IPS DF 6.9 (cell line): ENCODE measurements at places on chromosomes 5 and 9.

DNA sequence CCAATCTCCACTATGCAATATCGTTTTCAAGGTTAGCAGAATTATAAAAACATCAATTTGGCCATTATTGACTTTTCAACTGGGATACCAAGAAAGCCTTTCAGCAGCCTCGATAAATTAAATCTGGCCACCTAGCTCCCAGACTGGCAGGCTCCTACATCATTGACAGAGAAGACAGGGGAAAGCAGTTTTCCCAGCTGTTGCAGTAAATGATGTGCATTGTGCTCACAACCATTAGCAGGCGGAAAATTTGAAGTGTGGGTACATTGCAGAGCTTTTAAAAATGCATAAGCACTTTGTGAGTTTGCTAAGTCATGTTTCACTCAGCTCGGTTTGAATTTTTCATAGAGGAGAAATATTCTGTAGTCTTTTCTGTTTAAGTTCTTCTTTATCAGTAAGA lies 297.9 kb downstream of the KCTD16 start:
- H3K27me3 ChIP-seq: no peaks in the 10 kb centered on the region
- no peaks in the 10 kb centered on the region; the same call in 1 of the 2 replicates for H3K4me1 ChIP-seq
- no peak overlapping the region for H3K4me3 ChIP-seq
- no peaks in the 10 kb centered on the region for H3K36me3 ChIP-seq

DNA sequence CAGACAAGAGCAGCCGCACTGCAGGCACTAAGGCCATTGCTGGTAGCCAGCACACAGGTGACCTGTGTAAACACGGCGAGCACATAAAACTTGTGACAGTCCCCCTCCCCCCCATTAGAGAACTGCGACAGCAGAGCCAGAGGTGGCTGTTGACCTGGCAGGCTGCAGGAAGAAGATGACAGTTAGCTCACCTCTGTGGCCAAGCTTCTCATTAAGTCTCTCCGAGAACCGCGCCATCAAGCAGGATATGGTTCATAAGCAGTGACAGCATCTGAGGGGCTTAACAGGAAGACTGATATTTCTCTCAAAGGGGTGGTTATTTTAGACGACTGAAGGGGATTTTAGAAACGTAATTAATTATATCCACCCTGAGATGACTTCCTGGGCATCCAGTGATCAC lies 5.2 kb downstream of the SURF4 start:
- peaks cover 23% of the 10 kb centered on the region for H3K36me3 ChIP-seq
- H3K4me1 ChIP-seq: no peaks in the 10 kb centered on the region
- no peak overlapping the region for H3K4me3 ChIP-seq

DNA sequence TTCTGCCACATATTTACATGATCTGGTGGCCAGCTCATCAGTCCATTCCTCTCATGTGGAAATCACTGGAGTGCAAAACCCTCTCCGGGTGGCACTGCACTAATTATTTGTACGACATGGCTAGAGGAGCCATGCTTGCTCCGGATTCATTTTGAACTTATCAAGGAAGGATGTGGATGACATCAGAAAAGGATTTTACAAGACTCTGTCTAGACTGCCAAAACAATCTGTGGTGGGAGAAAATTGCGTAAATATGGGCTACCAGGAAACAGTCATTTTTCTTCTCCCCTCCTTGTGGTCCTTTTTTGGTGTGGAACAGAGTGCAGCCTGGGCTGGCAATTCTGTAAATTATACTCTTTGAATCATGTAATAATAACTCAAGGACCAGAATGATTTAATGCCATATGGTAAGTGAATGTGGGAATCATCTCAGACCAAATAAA lies 123.4 kb upstream of the IFNE start:
- no peaks in the 10 kb centered on the region for H3K27me3 ChIP-seq
- no peaks in the 10 kb centered on the region for H3K36me3 ChIP-seq
- H3K4me1 ChIP-seq: no peaks in the 10 kb centered on the region
- H3K4me3 ChIP-seq: no peak overlapping the region

- H3K27me3 ChIP-seq: no peaks in the 10 kb centered on the region
- peaks cover 2% of the 10 kb centered on the region; the same call in 1 of the 2 replicates for H3K4me1 ChIP-seq
- H3K36me3 ChIP-seq: no peaks in the 10 kb centered on the region
- DNase-seq: no peak
- no peak overlapping the region for H3K4me3 ChIP-seq
- no peak overlapping the region for H3K27ac ChIP-seq
Observed at GRCh38 chr5:112203229-112203628, 215.8 kb downstream of the EPB41L4A start.

GRCh38 chr5:56145106-56145505 lies 88.0 kb downstream of the ANKRD55 start:
- DNase-seq: no peak
- no peak overlapping the region for H3K27ac ChIP-seq
- H3K4me1 ChIP-seq: no peaks in the 10 kb centered on the region
- H3K4me3 ChIP-seq: no peak overlapping the region

DNA sequence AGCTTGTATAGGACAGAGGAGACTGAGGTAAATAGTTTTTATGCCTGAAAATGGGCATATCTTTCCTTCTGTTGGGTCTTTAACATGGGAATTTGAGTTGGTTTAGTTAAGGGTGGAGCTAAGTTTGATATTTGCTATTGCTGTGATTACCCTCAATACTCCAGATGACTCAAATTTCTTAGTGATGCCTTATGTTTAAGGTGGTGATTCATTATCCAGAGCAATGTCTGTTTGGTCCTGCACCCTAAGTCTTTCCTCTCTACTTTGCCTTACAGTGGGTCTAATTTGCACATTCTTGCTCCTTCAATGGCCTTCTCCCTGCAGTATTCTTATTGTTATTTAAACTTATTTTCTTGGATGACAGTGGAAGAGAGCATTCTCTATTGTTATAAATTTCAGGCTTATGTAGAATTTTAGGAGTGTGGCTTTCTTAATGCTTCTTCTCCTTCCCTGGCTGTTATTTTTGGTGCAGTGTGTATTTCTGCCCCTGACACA lies 312.9 kb upstream of the RPS23 start:
- H3K36me3 ChIP-seq: no peaks in the 10 kb centered on the region
- peaks cover 4% of the 10 kb centered on the region; the same call in 1 of the 2 replicates for H3K4me1 ChIP-seq
- no peak for DNase-seq
- H3K4me3 ChIP-seq: no peak overlapping the region
